Temporal lobe (tissue), 4 donors: ENCODE measurements at places on chromosomes 6 and 20. TPM values are rescaled to one million over a fixed set of nuclear protein-coding genes. Genes with fewer than 3 reads are reported as not detected.

ZNF334 gene
- total RNA-seq, result 17.5 TPM

COL21A1 gene
- 2.7 TPM for total RNA-seq

TFAP2C gene
- total RNA-seq, result 3.9 TPM

LIN28B gene
- 0.25 TPM for total RNA-seq

PSMB8 gene
- 2.0 TPM for total RNA-seq

TGM3 gene
- total RNA-seq, result 0.25 TPM

GJA10 gene
- not detected for total RNA-seq
